ENCODE measurements at places on chromosomes 12 and 14. TPM values are rescaled to one million over a fixed set of nuclear protein-coding genes. Genes with fewer than 3 reads are reported as not detected.

The SIX1 gene
- total RNA-seq = 3.9 TPM

The ZC2HC1C gene
- not detected for total RNA-seq

The RPS26 gene
- total RNA-seq = 855 TPM

The PRMT5 gene
- total RNA-seq = 127 TPM

The CYP46A1 gene
- not detected for total RNA-seq

The GPR84 gene
- not detected for total RNA-seq

The FAM186B gene
- total RNA-seq = 0.17 TPM

The GUCY2C gene
- total RNA-seq = 0.17 TPM

The CNTN1 gene
- total RNA-seq = 0.20 TPM

The GZMH gene
- total RNA-seq = not detected

The TTC5 gene
- total RNA-seq = 15.6 TPM

The WDR89 gene
- total RNA-seq = 13.8 TPM

The DCAF11 gene
- 46.7 TPM for total RNA-seq

The STYK1 gene
- 0.69 TPM for total RNA-seq

The AGAP2 gene
- total RNA-seq = 11.2 TPM
